Activated CD4-positive, alpha-beta memory T cell treated with anti-CD3 and anti-CD28 coated beads for 36 hours (primary cell): ENCODE measurements at places on chromosomes 11 and 22. TPM values are rescaled to one million over a fixed set of nuclear protein-coding genes. Genes with fewer than 3 reads are reported as not detected.

C22orf23 gene
- total RNA-seq, result not detected

CWC15 gene
- total RNA-seq, result 65.9 TPM

PAMR1 gene
- total RNA-seq, result not detected

VSIG10L2 gene
- not detected for total RNA-seq

OR6T1 gene
- total RNA-seq, result not detected

BDNF gene
- not detected for total RNA-seq

FXYD2 gene
- total RNA-seq, result not detected

KRTAP5-9 gene
- 0.27 TPM for total RNA-seq

SPI1 gene
- total RNA-seq, result not detected

RAC2 gene
- total RNA-seq, result 714 TPM

FIBP gene
- total RNA-seq, result 94.2 TPM

C11orf91 gene
- not detected for total RNA-seq

VPS11 gene
- total RNA-seq, result 19.2 TPM

KREMEN1 gene
- total RNA-seq, result 0.31 TPM

TRIM51 gene
- not detected for total RNA-seq
